ENCODE measurements at places on chromosomes 16 and 17.

GRCh38 chr16:15677447-15677846 is 27.4 kb downstream of the NDE1 start:
- DNase-seq: no peak

DNA sequence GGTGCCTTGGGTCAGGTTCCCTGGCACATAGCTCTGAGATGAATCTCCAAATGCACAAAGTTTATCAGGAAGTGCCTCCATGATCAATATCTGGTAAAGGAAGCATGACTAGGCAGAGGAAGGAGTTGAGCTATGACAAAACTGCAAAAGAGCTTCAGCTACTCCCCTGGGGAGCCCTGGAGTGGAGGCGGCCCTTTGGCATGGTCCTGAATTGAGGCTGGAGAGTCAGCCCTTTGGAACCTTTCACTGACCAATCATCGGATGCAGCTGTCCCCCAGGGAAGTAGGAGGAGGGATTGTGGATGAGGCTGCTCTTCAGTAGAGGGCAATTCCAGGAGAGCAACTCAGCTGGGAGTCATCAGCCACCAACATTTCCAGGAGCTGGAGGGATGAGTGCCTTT is 46.1 kb upstream of the NLRP1 start:
- no peak for DNase-seq

- no peak for DNase-seq
These were observed 37.0 kb upstream of the PEMT start for GRCh38 chr17:17628388-17629008.

- peak; percentile 78 for DNase-seq
These were observed 3.5 kb upstream of the PKMYT1 start for GRCh38 chr16:2983706-2984136.

DNA sequence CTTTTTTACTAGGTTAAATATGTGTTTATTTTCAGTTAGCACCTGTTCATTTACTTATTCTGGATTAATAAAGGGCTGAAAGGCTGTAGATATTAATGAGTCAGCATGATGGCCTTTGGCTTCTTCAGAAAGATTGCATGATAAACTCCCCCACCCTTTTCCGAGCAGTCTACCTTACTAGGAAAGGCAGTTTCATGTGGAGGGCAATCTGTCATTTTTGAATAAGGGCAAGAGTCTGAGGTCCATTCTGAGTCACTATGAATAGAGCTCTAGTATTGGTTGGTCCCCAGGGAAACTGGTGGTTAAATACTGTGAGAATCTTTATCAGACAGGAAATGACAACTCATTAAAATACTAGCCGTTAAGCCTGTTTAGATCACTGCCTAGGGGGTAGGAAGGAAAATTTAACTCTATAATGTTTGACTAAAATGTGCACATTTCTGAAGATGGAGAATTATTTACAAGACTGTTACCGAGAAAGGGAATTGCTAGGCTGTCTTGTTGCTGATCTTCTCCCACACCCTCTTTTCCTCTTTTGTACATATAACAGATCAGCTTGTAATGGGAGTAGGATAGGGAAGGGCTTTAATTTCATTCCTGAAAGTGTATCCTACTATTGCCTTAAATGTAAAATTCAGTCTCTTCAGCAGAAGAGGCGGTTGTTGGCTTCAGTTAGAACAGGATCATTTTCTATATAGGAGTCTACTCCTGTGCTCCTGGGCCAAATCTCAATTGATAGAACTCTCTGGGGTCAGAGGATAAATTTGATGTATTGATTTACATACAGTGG is 63.3 kb downstream of the TUBD1 start:
- peak; percentile 100 for DNase-seq

- DNase-seq: no peak
These were observed 22.4 kb downstream of the NLRP1 start for GRCh38 chr17:5561736-5562571.

DNA sequence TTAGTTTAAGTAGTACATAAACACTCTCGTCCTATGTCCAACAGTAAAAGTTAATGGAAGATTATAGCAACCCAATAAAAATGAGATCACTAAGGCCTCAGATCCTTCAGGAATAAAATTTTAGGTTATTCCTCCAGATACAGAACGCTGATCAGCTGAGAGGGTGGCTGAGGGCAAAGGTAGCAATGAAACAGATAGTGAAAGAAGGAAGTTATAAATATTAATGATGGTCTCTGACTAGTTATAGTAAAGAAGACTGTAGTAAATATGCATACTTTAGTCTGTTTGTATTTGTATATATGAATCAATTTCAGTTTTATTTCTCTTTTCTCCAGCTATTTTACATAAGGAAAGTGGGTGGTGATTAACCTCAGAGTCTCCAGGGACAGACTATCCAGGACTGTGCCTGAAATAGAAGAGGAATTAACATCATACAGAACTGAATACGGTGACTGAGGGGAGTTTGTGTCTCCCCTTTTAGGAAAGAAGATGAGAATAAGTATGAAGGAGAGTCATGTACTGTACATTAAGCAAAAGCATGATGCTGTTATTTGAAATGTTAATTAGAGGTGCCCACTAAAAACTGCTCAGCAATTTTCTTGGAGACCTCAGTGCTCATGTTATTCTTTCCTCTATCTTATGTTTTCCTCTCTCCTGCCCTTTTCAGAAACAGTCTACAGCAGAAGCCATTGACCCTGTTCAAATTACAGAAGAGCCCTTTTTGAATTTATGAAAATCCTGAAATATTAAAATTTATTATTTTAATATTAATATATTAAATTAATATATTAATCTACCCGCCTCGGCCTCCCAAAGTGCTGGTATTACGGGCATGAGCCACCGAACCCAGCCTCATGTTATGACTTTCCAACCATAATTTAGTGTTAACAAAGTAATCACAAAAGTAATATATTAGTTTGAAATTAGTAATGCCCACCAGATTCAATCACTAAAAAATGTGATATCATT is 36.5 kb upstream of the DHRS7B start:
- DNase-seq: no peak

- peak; percentile 94 for DNase-seq
These were observed at the start of gene BAHCC1 for GRCh38 chr17:81394921-81395599. TSS of gene BAHCC1 (plus strand) at chr17:81395457. CDS start at chr17:81399740, 4,283 bp downstream.

- DNase-seq: no peak
These were observed 4.1 kb downstream of the MAP2K3 start for GRCh38 chr17:21288571-21289017.

GRCh38 chr17:52710363-52710901 is 551.9 kb upstream of the CA10 start:
- DNase-seq: no peak

- DNase-seq: no peak
These were observed 76.9 kb downstream of the RPA1 start for GRCh38 chr17:1906662-1907101.

Data from RCC 7860 (cell line).